ENCODE measurements at places on chromosomes 13 and 19.
A peak's percentile ranks its signal among the peaks of the same experiment; 100 is the strongest.

DNA sequence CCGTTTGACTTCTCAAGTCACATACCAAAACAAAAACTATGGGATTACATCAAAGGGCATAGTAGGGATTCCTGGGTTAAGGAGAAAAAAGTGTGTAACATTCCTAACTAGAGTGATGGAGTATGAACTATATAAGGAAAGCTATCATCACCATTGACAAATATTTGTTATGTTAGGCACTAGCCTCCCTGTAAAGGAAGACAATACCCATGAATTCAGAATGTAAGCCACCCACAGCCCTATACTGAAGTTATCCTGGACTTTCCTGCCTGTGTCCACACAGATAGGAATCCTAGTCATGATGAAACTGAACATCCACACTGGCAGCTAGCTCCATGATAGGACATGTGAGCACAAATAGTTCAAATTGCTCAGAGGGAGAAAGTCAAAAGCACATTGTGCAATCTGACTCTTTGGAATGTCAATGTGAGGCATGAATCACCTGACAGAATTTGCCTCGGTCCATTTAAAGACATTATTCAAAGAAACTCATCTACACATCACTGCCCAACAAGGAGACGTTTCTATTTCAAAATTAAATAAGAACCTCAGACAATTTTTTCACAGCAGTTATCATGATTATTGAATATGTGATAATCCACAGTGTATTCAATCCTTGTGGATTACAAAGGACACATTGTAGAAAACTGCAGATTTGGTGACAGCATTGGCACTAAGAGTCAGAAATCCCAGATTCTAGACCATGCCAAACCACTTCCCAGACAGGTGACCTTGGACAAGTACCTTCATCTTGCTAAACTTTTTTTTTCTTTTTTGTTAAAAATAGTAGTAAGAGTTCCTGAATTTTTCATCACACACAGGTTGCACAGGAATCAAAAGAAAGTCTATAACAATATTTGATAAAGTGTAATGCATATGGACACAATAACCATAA is 529.3 kb downstream of the IRS2 start:
- DNase-seq = no peak

DNA sequence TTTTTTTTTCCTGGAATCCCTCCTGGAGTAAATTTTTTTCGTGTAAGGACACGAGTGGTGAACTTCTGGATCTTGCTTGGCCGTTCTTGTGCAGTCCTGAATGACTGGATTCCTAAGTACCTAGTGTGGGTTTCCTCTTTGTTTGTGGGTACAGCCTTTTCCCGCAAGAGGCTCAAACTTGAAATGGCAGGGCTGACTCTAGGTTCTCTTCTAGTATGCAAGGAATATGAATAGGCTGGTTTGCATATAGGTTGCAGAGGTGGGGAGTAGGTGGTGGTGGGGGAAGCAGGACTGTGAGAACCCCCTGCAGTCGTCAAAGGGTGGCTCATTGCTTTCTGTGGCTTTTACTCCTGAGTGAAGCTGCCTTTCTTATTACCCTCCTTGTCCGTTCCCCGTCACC is 13.6 kb downstream of the UBAC2 start:
- peak; percentile 33 for DNase-seq

DNA sequence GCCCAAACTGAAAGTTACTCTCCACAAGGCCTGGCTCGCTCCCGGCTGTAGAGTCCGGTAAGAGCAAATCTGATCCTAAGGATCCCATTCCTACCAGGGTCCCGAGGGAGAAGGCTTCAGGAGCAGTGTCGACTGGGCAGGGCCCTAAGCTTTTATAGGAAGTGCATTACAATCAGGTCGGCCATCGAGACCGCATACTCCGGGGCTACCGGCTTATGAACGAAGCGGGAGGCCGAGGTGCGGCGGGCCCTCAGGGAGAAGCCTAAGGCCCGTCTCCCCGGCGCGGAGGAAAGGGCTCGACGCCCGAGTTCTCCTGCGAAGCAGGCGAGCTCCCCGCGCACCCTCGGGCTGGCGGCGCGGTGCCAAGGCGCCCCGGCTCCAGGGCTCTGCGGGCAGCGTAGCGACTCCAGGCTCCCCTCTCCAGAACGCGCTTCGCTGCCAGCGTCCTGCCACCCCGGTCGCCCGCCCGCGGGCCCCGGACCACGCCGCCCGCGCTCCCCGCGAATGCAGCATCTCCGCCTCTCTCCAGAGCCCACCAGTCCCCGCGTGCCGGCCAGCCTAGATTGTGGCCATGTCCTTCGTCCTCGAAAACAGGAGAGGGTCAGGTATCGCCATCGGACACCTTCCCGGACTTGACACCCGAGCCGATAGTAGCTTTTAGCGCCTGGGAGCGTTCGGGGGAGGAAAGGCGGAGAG is 1.4 kb downstream of the EFNB2 start:
- DNase-seq = peak; percentile 63

DNA sequence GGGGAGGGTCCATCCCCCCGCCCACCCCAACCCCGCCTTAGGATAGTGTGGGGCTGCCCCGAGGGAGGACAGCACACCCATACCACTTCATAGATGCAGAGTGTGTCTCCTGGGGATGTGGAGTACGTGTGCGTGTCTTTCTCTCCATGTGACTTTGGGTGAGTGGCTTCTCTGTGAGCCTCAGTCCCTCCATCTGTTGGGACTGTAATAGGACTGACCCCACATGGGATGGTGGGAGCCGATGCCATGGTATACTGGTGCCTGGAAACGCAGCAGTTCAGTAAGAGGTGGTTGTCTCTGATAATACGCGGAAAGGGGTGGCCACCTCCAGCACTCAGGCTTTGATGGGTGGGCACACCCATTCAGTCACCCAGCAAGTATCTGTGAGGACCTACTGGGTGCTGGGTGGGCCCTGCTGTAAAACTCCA is 816 bp upstream of the PRKD2 start:
- DNase-seq = no peak

DNA sequence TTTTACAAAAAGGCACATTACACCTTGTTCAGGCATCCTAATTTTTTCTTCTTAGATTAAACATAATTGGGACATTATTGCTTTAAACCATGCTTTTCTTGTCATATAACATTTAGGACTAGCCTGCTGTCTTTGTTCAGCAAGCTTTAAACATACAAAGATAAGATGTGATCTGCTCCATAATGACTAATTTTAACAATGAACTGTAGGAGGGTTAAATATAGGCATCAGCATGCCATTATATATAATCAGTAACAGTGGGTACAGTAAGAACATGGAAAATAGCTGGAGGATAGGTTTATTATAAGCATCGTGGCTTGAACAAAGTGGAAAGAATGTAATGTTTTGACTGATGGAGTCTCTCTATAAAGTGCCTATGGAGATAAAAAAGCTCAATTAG is 661.7 kb downstream of the SLITRK6 start:
- no peak for DNase-seq

- DNase-seq = no peak
Measured at GRCh38 chr13:51158365-51158764, 47.3 kb upstream of the C13orf42 start.

DNA sequence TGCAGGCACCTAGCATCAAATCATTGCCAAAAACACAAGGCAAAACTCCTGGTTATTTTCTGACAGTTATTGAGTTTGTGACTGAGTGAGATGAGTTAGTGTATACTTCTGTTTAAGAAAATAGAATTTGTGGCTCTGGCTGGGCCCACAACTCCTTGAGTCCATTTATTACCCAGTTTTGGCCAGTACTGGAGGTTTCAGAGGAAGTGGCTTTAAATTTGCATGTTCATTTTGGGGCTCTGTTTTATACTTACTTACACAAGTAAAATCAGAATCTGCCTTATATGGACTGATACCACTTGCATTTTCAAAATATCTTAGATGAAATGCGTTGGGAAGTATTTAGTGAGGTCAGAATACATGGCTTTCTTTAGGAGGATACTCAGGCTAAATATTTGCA is 29.0 kb downstream of the TNFSF11 start:
- no peak for DNase-seq
